ENCODE measurements at places on chromosomes 11 and 22.
A peak's percentile ranks its signal among the peaks of the same experiment; 100 is the strongest.

DNA sequence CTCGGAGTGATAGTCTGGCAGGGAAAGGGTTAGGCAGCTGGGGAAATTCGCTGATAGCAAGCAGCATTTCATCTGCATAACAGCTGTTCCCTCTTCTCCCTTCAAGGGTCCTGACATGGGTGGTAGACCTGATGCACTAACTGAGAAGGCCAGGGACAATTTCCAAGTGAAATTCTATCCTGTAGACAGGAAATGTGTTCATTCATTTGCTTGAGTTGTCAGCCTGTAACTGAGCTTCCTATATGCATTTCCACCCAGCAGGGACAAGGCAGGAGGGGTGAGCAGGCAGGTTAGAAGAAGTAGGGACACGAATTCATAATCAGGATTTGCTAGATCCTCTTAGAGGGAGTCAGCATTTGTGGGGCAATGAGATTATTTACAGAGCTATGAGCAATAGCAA is 154.3 kb upstream of the NCAM1 start:
- DNase-seq = peak; percentile 56

GRCh38 chr11:92907671-92908070 is 61.8 kb upstream of the MTNR1B start:
- peak; percentile 74 for DNase-seq

GRCh38 chr22:22910272-22911240 is 22.9 kb downstream of the IGLL5 start:
- DNase-seq = no peak

DNA sequence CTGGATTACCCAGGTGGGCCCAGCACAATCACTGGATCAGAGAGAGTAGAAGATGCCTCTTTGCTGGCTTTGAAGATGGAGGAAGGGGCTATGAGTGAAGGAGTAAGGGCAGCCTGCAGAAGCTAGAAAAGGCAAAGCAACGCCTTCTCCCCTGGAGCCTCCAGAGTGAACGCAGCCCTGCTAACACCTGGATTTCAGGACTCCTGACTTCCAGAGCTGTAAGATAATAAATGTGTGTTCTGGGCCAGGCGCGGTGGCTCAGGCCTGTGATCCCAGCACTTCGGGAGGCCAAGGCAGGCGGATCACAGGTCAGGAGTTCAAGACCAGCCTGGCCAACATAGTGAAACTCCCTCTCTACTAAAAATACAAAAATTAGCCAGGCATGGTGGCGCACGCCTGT is 102.4 kb downstream of the MORC2 start:
- DNase-seq = no peak

GRCh38 chr11:20647976-20648565 is 21.3 kb upstream of the NELL1 start:
- peak; percentile 65 for DNase-seq

GRCh38 chr11:36187622-36188021 is 101.6 kb downstream of the COMMD9 start:
- DNase-seq = no peak

DNA sequence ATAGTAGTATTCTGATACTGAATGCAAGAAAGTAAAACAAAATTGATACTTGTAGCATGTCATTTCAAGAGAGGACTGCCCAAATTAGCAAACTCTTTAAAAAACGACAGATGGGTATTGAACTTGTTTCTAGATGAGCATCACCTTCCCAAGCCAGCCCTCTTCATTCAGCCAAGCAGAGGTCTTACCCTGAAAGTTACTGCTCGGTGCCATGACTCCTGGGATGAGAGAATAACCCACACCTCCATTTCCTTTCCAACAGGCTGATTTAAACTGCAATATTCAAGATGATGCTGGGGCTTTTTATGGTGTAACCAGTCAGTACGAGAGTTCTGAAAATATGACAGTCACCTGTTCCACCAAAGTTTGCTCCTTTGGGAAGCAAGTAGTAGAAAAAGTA is 84.5 kb upstream of the RASSF10 start:
- DNase-seq = no peak

GRCh38 chr11:10309163-10310093 is 4.6 kb downstream of the ADM start:
- peak; percentile 19 for DNase-seq

DNA sequence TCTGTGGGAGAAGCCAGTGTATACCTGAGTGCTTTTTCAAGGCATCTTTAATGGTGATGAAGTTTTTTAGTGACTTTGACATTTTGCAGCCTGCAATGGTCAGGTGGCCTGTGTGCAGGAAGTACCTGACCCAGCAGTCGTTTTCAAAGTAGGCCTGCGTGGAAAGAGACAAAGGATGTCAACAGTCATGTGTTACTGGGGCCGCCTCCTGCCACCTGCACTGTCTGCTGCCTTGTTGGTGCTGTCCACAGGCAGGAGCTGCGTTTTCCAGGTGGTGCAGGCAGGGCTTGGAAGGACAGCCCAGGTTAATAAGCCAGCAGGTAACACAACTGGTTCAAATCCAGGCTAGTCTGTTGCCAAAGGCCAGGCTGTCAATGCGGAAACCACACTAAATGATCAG is 26.5 kb upstream of the NAP1L4 start:
- DNase-seq = no peak

GRCh38 chr11:123180166-123180565 is 14.9 kb downstream of the CLMP start:
- no peak for DNase-seq

- no peak for DNase-seq
These were observed 9.0 kb downstream of the KIRREL3 start for GRCh38 chr11:126991596-126991995.

GRCh38 chr22:42026705-42027104 is 28.1 kb downstream of the WBP2NL start:
- peak; percentile 15 for DNase-seq

GRCh38 chr11:306645-307371 is 808 bp upstream of the IFITM2 start:
- DNase-seq = no peak

DNA sequence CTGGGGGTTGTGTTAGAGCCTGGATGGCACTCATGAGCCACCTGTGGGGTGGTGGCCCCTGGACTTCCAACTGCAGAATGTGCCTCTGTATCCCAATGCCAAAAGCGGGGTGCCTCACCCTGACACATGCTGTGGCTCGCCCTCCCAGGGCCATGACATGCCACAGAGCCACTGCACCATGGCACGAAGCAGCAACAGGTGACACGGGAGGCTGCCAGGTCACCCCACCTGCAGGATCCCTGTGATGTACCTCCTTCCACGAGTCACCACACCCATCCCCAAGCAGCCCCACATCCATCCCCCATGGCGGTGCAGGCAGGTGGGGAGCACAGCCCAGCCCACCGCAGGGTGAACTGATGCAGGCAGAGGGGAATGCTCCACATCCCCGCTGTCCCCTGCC is 14.8 kb downstream of the NECTIN1 start:
- DNase-seq = no peak

- no peak for DNase-seq
These were observed 37.4 kb downstream of the SCUBE1 start for GRCh38 chr22:43305806-43306205.

DNA sequence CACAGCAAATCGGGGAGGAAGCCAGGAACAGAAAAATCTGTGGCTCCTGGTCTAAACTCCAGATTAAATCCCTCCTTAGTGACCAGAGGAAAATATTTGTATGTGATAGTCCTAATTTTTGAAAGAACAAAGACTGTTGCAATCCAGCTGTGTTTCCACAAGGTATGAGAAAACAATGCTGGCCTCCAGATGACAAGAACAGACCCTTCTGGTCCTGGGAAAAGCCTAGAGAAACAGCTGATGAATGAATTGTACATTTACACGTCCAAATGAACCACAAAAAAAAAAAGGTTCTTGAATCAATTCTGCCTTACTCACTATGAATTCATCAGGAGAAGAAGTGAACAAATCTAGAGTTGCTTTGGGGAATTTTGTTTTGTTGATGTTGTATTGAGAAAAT is 63.7 kb downstream of the ETS1 start:
- DNase-seq = no peak
